Kidney (tissue), 22 donors: ENCODE measurements at places on chromosomes 6 and 20. TPM values are rescaled to one million over a fixed set of nuclear protein-coding genes. Genes with fewer than 3 reads are reported as not detected.
A peak's percentile ranks its signal among the peaks of the same experiment; 100 is the strongest.

- no peak for DNase-seq
These were observed 93.3 kb upstream of the IYD start for GRCh38 chr6:150275489-150275888.

DNA sequence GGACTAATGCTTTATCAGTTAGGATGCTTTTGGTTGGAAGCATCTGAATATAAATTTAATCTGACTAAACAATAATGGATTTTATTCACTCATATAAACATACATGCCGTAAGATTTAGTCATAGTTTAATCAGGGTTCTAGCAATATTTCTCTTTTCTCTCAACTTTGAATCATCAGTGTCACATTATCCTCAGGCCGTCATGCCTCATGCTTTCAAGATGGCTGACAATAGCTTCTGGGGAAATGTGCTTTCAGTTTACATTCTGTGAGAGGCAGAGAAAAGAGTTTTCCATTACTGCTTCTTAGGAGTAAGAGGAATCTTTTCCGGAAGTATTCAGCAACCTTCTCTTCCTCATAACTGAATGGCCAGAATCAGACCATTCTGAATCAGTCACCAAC is 162.2 kb downstream of the GJA1 start:
- DNase-seq: no peak

GRCh38 chr6:154632119-154632518 is 101.1 kb upstream of the SCAF8 start:
- DNase-seq: no peak

DNA sequence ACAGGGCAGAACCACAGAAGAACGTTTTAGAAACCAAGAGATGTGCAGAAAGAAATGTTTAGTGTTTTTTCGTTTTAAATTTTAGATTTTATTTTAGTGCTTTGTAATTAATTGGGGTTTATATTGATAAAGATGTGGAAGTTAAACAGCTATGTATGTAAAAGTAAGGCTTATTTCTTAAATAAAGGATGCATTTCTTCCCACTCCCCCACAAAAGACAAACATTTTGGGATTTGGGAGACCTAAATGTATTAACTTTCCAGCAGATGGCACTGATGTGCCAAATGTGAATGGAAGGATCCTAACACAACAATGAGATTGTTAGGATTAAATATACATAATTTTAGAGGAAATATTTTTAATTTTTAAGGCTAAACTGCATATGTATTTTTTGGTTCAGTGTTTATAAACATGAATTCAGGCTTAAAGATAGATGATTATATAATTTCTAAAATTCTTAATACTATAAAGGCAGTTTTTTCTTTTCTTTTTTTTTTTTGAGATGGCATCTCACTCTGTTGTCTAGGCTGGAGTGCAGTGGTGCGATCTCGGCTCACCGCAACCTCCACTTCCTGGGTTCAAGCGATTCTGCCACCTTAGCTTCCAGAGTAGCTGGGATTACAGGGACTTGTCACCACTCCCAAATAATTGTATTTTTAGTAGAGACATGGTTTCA is 12.0 kb downstream of the PFDN4 start:
- no peak for DNase-seq

GRCh38 chr6:1082285-1082935 is 229.5 kb upstream of the FOXQ1 start:
- no peak for DNase-seq

DNA sequence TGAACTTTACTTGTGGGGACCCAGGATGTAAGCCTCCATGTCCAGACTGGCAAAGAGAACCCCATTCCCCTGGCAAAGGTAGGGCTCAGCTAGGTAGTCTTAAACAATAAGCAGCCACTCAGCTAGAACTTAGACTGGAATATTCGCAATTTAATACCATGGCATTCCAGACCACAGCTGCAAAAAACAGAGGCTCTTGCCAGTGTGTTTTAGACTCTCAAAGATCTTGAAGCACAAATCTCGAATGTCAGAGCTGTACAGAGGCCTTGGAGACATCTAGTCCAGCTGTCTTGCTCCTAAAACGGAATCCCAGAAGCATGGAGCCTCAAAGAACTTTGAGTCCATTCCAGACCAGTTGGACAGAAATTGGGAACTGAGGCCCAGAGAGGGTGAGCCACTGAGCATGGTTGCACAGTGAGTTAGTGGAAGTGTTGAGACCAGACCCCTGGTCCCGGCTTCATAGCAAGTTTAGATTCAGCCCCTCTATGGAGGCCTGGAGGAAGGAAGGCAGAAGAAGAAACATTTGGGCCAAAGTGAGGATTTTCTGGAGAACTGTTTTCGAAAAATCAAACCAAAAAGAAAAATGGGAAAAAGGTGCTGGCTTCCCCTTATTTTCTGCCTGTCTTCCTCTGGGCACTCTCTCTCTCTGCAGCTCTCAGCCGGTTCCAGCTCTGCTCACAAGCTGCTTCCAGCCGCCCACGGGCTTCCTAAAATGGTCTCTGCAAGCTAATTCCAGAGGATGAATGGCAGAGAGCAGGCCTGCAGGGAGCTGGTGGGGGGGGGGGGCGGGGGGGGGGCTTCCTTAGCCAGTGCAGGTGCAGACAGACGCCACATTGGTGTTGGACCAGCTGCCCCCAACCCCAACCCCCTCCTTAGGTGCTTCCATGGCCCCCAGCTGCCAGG is 32.4 kb downstream of the AAR2 start:
- DNase-seq: no peak

DNA sequence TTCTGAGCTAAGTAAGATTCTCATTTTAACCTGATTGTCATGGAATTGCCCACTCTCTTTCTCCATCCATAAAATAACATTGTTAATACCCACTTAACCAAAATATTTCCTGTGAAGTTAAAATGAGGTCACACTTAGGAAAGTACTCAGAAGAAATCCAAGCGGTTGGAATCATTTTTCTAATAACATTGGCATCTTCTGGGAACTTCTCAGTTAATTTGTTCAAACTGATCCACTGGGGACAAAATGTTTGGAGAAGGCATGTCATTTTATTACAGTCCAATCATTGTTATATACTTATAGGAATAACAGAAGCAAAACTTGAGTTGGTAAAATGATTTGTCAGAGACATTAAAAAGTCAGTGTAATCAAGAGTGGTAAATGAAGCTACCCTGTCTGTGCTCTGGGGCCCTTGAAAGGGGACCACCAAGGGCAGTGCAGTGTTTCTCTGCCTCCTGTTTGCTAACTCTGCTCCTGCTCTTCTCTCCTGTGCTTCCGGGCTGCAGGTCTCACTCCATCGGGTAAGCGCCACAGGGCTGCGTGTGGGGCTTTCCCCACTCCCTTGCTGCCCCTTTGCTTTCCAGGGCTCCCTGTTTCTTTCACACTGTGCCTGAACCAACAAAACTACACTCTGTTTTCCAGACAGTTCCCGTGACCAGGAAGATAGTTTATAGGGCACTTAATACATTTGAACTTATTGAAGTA is 50.1 kb downstream of the HDDC2 start:
- DNase-seq: peak; percentile 48

- no peak for DNase-seq
These were observed 1.7 kb upstream of the TCP11 start for GRCh38 chr6:35142588-35143569.

GRCh38 chr6:156699017-156699421 is 78.2 kb upstream of the ARID1B start:
- no peak for DNase-seq

DNA sequence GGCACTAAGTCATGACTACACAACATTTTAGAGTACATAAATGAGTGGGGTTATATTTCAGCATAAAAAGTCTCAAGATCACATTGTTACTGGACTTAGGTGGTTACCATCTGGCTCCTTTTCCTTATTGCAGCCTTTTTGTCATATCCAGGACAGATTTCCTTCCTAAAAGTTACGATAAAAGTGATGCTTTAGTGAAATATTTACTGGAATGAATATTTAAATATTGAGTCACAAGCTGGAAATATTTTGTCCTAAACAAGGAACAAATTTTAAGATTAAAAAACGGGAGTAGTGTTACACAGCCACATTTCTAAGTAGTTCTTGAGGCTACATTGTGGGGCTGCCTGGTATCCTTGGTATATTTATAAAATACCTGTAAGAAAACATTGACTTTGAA is 52.2 kb downstream of the CDC40 start:
- no peak for DNase-seq

DNA sequence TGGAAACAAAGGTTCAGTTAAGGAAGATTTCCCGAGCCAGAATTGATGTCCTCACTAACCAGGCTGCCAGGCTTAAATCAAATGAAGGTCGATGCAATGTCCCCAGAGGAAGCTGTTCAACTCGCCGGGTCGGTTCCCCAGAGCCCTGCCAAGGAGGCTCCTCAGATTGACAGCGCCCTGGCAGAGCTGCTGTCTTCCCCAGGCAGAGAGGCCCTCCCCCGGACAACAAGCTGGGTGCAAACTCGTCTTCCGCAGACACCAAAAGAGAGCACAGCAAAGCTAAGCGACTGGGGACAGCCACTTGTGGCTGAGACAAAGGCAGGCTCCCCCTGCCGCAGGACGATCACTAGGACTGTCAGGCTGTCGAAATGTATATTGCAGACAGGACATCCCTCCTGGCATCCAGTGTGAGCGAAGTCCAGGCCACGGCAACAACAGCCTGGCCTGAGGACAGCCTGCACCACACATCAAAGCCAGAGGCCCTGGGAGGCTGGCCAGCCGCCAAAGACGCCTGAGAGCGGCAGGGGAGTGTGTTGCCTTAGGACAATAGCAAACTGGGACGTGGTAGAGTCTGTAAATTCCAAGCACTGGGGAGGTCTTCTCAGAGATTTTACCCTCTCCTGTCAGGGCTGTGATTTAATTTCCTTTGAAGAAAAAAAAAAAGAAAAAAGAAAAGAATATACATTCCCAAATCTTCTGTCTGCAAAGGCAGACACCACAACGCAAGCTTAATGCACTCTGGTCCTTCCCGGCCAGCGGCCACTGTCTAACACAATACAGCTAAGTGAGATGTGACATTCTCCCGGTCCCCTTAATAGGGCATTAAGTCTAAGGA is 99.1 kb downstream of the HIVEP2 start:
- DNase-seq: peak; percentile 88

- DNase-seq: no peak
These were observed 37.2 kb upstream of the HACE1 start for GRCh38 chr6:104896914-104897313.

DNA sequence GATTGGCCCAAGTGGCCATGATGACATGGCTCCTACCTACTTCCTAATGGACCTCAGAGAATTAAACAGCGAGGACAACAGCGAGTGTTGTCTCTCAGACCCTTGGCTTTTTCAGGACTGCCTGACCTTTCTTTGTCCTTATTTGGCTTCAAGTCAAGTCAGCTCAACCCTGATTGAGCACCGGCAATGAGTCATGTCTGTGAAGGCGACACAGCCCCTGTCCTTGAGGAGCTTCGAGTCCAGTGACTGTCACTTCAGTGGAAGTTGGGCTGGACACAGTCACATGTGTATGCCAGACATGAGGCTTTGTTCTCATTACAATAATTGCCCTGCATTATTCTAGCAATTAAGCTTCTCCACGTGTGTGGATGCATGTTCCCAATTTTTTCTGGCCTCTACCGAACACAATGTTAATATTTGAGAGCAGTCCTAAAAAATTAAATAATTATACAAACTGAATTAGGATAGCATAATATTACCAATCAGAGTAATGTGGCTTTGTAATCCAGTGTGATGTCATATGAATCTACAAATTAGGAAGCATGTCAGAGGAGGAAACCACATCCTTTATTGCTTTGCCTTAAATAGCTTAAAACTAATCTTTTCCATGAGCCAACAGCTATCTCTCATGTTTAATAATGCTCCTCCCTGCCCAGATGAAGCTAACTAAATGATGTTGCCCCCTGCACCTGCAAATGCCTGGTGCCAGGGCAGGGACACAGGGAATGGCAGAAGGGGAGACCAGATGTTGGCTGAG is 178.6 kb downstream of the CDH26 start:
- no peak for DNase-seq

DNA sequence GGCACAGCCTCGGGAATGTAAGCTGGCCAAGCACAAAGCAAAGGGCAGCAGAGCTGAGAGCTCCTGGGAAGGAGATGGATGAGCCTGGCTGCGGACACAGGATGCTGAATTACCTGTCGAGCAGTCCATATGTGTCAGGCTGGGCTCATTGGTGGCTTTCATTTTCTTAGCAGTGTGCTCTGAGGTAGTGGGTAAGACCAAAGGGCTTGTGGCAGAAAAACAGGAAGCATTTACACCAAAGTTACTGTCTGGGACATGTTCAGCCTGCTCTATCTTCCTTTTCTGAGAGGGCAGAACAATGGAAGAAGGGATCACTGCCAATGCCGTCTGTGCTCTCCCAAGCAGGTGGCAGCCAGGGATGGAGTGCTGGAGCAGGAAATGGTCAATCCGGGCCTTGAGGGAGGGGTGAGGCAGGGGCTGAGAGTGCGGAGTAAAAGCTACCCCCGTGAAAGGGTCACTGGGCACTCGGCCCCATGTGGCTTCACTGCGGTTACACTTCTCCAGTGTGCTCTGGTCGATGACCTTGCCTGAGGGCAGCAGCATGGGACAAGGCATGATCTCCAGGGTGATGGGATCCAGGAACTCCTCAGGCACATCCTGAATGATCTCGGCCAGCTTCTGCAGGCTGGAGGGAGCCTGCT is 36.9 kb upstream of the AVP start:
- DNase-seq: no peak

DNA sequence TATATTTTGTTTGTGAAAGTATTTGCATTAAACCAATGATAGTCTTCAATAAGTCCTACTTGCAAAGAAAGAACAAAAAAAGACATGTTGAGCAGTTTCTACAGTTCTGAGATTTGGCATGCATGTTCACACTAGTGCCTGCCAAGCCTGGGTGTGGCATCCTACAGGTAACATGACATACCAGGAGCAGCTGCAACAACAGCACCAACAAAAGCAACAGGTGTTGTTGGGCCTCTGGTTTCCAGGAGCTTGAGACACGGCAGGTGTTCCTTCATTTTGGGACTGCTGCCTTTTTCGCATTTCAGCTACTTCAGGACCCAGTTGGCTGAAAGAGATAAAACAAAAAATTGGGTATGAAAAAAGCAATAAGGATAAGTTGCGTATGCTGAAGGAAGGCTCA is 41.2 kb upstream of the MTRF1L start:
- DNase-seq: no peak

The POPDC3 gene
- total RNA-seq: not detected

The GGTLC1 gene
- total RNA-seq: not detected

The CMTR1 gene
- 35.6 TPM for total RNA-seq

The HEY2 gene
- total RNA-seq: 10.7 TPM

The C4A gene
- 250 TPM for total RNA-seq

The PREP gene
- total RNA-seq: 20.1 TPM
